ENCODE measurements at places on chromosomes 5 and 9.
A peak's percentile ranks its signal among the peaks of the same experiment; 100 is the strongest.

DNA sequence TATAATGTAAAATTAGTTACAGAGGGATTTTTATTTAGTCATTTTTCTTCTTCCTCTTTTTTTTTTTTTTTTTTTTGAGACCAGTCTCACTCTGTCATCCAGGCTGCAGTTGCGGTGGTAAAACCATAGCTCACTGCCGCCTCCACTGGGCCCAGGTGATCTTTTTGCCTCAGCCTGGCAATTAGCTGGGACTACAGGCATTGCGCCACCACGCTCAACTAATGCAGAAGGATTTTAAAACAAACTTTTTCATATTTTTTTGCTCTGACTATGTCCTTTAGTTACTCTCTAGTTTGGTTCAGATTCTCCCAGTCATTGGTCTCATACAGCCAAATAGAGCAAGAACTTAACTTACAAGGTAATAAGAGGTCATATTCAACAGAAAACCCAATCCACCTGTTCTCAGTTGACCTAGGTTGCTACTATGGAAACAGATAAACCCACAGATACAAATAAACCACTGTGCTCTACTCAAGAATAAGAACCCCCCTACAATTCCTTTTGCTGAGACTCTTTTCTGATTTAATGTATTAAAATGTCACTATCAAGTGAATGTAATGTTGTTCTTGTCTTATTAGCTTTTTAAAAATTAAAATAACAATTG lies 50.1 kb upstream of the TTC39B start:
- DNase-seq, result peak; percentile 58

- DNase-seq, result peak; percentile 71
These were observed 28.4 kb downstream of the MTX3 start for GRCh38 chr5:79962575-79963222.

DNA sequence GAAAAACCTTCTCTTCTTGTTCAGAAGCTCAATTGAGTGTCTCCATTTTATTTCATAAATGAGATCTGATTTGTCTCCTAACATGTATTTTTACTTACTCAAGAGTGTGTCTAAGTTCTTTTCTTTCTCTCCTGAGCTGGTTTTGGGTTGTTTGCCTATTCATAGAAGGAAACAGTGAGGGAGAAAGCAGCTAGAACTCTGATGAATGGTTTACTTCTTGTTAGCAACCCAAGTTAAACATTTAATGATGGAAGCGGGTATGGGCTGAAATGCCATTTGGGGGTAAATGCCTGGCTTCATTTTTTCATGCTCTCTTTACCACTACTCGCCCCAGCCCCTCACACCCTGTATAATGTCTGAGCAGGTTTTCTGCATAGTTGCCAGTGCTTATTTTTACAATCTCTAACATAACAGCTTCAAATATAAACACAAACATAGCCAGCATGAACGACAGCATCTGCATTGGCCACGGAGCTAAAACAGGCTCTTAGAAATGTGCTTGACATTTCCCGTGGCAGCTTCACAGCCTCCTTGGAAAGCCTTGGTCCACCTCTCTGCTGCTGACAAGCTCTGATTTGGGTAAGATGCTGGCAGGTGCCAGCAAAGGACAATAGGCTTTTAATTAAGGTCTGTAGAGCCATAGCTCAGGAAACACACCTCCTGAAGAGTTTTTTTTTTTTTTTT lies 321.1 kb downstream of the ARHGEF28 start:
- DNase-seq, result no peak

- DNase-seq, result no peak
These were observed 10.9 kb downstream of the SLC36A1 start for GRCh38 chr5:151458314-151458713.

- DNase-seq, result no peak
These were observed 221.4 kb downstream of the SPATA31D1 start for GRCh38 chr9:82209797-82210470.

DNA sequence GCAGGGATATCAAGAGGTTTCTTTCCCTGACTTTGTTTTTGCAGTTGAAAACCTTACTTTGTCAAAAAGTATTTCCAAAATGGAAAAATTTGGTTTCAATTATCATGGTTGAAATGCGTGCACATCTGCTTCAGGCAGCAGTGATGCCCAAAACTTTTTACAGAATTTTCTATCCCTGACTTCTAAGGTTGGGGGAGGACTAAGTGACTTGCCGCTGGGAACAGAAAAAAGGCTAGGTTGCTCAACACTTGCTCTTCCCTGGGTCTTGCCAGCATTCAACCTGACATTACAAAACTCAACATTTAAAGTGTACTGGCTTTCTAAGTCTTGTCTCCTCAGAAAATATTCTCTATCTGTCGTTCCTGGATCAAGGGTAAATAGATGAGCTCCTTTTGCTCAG lies 4.7 kb downstream of the KLHL3 start:
- no peak for DNase-seq

GRCh38 chr9:127448112-127448805 lies 2.9 kb downstream of the RPL12 start:
- DNase-seq, result peak; percentile 30

DNA sequence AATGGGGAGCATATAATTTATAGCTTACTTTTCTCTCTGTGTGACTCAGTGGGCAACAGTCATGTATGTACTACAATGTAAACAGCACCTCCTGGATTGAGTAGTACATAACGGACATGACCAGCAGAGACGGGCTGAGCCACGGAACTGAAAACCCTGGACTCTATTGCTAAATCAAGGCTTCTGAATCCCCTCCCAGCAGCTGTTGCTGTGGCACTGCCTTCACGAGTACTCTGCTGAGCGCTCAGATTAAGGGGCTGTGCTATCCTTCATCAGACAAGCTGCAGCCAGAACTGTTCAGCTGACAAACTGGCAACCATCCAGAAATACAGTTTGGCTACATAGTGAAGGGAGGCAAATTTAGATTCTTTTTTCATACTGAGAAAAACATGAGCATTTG lies 131.3 kb upstream of the CCDC180 start:
- no peak for DNase-seq

GRCh38 chr5:125189531-125189941 lies 443.1 kb upstream of the ZNF608 start:
- no peak for DNase-seq

DNA sequence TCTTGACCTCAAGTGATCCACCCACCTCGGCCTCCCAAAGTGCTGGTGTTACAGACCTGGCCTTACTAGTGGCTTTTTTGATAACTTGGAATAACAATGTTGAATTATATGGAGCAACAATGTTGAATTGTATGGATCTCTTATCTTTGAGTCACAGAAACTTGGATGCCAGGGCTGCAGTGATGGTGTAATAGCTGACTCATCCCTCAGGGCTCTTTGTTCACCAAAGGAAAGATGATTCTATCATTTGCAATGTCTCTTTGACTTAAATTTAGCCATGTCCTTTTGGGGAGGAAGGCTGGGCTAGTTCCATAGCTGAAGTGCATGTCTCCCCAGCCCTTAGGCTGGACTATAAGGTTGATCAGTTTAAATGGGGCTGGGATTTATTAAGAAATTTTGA lies 172.3 kb downstream of the PDZD2 start:
- no peak for DNase-seq

- no peak for DNase-seq
These were observed 593 bp upstream of the NAA35 start for GRCh38 chr9:85940275-85940831.

GRCh38 chr5:42715785-42716184 lies 40.8 kb upstream of the CCDC152 start:
- DNase-seq, result no peak

DNA sequence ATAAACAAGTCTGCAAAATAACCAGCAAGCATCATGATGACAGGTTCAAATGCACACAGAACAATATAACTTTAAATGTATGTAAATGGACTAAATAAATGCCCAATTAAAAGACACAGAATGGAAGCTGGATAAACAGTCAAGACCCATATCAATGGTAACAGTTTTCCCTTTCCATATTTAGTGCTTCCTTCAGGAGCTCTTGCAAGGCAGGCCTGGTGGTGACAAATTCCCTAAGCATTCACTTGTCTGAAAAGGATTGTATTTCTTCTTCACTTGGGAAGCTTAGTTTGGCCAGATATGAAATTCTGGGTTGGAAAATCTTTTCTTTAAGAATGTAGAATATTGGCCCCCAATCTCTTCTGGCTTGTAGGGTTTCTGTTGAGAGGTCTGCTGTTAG lies 120.2 kb upstream of the RASA1 start:
- DNase-seq, result no peak

GRCh38 chr5:29796013-29796412 lies 1397.5 kb upstream of the CDH6 start:
- no peak for DNase-seq

- no peak for DNase-seq
These were observed 76.0 kb upstream of the IFNE start for GRCh38 chr9:21558079-21558478.

DNA sequence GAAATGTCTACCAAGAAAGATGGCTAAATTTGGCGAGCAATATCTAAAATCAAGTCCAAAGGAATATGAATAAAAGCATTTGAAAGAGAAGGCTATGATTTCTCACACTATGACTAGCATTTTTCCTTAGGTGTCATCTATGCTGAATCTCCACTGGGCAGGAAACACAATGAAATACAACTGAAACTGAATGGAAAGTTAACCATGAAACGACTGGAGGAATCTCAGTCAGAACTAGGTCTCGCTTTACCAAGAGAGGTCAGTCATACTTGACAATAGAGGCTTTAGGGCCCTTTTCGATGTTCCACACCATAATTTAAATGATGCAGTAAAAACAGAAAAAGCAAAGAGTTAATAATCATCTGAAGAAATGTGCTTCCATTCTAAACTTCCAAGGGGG lies 339.0 kb downstream of the PDE4D start:
- no peak for DNase-seq

DNA sequence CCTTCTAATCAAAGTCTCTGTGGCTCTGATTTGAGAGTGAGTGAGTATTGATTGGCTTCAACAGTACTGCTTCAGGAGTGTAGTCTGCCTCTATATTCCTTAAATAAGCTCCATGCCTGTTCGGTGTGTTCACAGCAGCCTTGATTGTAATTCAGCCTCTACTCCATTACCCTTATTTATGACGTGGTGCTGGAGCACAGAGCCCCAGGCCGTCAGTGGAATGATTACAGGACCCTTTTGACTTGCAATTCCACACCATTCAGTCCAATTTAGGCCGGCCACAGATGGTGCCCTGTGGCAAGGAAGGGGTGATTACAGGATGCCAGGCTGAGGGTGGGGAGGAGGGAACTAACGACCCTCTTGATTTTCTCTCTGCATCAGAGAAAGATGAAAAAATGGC lies 110.3 kb downstream of the ASTN2 start:
- DNase-seq, result no peak

DNA sequence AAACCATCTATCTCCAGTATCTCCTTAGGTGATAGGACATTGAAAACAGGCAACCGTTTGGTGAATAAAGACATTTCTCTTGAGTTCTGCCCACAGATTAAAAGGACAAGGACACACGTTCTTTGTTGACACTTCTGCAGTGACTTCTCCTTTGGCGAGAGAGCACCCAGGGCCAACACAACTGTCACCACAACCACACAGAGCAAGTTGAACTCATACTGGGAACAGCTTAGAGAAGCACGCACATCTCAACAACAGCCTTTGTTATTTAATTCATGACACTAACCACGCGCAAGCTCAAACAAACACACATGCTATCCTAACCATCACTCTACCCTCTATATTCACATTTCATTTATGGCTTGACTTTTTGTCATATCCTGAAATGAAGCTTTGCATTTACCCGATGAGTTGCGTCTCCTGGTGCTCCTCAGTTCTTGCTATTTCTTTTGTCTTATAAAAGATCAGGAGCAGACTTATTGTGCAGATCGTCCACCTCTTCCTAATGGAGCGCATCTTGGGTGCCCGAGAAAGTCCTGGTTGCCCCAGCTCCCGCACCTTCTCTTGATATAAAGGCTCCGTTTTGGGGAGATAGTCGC lies 543 bp downstream of the ST8SIA4 start:
- DNase-seq, result peak; percentile 46

- DNase-seq, result no peak
These were observed 42.7 kb downstream of the IRX2 start for GRCh38 chr5:2708751-2709150.

DNA sequence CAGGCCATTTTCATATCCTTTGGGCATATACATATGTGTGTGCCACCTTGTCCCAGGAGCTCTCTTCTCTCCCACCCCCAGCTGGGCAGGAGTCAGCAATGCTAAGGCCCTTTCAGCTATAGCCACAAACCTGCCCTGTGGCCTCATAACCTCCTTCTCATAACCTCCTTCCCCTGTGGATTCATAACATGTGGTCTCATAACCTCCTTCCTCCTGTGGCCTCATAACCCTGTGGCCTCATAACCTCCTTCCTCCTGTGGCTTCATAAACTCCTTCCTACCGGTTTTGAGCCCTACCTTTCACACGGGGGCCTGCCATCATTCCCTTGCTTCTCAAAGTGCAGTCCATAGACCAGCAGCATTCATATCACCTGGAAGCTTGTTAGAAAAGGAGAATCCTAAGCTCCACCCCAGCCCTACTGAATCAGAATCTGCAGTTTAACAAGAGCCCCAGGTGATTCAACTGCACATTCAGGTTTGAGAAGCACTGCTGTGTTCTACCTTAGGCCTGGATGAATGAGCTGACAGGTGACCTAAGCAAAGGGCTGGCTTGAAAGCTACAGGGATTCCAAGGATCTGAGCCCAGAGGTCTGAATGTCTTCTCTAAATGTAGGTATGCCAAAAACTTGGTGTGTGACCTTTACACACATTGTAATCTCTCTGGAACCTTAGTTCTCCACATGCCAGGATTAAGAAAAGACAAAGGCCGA lies 41.9 kb upstream of the PLPP6 start:
- no peak for DNase-seq

GRCh38 chr9:928363-929042 lies 48.0 kb upstream of the DMRT3 start:
- DNase-seq, result peak; percentile 8

DNA sequence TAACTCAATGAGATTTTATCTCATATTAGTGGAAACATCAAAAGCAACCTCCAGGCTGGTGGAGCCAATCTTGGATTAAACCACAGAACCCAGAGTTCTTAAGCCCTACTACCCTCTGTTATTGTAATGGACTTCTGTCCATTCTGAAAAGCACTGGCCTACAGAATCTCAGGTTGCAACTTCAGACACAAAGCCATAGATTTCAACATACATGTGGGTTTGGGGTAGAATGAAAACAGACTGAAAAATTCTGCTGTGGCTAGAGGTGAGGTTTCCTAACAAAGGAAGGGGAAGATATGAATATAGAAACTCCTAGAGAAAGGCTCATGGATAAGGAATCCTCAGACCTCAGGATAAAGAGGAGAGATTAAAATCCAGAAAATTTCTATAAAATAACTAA lies 569.8 kb upstream of the RIOK2 start:
- DNase-seq, result no peak

DNA sequence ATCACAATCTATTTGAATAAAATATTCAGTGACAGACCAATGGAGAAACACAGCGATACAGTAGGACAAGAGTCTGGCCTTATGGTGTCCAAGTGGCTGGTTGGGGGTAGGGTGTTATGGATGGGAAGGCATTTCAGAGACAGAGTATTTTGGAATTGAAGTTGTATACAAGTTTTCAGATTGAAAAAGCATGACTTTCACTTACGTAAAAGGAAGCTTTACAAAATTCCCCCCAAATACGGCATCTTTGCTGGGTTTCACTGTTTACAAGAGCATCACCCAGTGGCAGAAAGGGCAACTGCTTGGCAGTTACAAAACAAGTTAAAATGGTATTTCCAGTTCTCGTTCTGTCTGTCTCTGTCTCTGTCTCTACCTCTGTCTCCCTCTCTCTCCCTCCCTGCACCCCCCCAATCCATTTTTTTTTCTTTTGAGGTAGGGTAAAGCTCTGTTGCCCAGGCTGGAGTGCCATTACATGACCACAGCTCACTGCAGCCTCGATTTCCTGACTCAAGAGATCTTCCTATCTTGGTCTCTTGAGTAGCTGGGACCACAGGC lies 86.2 kb downstream of the PTPN3 start:
- DNase-seq, result peak; percentile 41

- no peak for DNase-seq
These were observed 19.9 kb downstream of the P4HA2 start for GRCh38 chr5:132207778-132208177.

All from stimulated activated CD4-positive, alpha-beta T cell treated with anti-CD3 and anti-CD28 coated beads, Interleukin-15, amount 100 ng/mL, for 24 hours (primary cell).